NCI-H2227 treated with DMSO at 0.1 percent for 48 hours (cell line): ENCODE measurements at places on chromosomes 11 and 22.

- DNase-seq = no peak
Observed at GRCh38 chr11:57156928-57157327, 24.8 kb upstream of the LRRC55 start.

DNA sequence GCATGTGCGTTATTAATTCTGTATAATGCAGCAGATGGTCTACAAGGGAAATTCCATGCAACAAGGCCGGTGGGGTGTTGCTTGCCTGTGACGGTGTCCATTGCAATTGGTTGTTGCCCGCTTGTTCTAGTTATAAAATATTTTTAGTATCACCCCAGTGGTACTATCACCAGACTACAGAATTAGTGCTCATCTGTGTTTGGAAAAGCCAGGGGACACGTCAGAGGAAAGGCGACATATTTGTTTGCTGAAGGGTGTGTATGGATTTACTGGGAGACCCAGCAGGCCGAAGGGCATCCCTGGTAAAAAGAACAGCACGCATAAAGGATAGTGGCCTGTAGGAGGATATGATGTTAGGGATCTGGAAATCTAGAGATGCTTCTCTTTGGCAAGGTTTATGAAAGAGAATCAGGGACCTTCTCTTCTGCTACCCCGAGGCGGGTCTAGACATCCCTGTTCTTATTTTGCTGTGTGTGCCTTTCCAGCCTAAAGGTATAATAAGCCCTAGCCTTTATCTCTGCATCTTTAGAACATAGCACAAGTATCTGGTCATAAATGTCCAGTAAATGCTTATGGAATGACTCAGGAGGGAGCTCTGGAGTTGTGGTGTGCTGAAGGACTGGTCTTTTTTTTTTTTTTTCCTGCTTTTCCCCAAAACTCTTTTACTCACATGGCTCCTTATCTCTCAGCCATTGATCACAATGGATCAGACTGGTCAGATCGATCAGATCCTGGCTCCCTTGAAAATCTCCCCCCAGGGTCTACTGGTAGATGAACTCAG is 90.9 kb downstream of the LDLRAD3 start:
- DNase-seq = no peak

- DNase-seq = no peak
Observed at GRCh38 chr11:45929486-45930030, 7.1 kb downstream of the LARGE2 start.

DNA sequence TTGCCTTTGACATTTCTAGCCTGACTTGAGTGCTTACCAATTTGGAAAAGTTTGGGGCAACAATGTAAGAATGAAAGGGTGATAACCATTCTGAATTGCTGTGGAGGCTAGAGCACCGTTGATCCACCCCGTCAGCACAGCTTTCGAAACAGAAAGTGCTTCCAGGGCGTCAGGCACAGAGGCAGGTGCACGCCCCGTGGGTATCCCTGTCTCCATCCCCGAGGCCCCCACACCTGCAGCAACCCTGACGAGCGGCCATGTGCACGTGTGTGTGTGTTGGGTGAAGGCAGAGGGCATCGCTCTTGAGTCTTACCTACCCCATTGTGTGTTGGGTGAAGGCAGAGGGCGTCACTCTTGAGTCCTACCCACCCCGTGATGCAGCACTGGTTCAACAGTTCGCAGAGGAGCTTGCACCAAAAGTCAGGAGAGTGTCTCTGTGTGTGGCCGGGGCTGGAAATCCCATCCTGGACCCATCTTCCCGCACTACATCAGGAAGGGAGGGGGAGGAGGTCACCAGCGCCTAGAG is 404.5 kb downstream of the BRD1 start:
- DNase-seq = no peak

DNA sequence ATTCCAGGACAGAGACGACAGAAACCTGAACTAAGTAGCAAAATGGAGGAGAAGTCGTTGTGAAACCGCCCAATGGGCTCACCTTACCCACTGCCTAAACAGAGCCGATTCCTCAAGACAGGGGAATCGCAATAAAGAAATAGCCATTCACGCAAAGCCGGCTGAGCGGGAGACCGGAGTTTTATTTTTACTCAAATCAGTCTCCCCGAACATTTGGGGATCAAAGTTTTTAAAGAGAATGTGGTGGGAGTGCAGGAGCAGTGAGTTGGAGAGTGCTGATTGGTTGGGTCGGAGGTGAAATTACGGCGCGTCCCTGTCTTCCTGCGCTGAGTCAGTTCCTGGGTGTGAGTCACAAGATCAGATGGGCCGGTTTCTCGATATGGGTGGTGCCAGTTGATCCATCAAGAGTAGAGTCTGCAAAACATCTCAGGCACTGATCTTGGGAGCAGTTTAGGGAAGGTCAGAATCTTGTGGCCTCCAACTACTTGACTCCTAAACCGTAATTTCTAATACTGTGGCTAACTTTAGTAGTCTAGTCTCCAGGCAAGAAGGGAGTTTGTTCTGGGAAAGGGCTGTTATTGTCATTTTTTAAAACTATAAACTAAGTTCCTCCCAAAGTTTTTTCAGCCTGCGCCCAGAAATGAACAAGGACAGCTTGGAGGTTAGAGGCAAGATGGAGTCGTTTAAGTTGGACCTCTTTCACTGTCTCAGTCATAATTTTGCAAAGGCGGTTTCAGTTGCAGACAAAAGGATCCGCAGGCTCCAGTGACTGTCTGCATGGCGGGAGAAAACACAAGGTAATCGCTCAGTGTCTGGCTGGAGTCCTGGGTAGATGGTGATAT is 34.1 kb downstream of the OR4D9 start:
- DNase-seq = no peak

GRCh38 chr11:16167706-16168487 is 188.4 kb downstream of the SOX6 start:
- DNase-seq = no peak

DNA sequence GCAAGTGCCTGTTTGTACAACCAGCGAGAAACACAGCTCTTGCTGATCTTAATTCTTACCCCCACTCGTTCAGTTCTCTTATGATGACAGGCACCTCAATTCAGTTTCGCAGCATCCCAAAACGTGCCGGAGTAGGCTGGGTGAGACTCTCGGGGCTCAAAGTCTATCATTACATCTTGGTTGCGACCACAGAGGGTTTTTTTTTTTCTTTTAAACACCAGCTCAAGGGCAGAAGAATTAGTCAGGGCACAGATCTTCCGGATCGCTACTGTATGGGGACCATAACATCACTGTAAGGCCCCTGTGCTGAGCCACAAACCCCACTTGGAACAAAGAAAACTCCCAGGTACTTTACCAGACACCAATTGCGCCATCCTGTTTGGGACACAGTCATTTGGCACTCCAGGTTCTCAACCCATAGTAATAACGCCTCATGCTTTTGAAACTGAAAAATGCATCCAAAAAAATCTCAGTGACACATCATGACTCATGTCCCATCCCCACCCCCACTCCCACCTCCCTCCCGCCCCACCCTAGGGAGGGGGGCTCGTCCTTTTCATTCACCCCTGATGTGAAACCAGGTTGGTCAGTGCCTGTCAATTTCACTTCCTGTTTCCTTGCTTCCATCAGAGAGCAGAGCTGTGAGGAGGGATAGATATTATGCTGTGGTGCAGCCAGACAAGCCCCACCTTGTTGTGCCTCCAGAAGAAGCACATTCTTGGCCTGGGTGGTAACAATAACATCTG is 41.0 kb upstream of the CD5 start:
- no peak for DNase-seq

- no peak for DNase-seq
Observed at GRCh38 chr11:68353669-68354068, 41.3 kb downstream of the LRP5 start.

GRCh38 chr11:7353100-7353499 is 101.4 kb downstream of the SYT9 start:
- no peak for DNase-seq

- DNase-seq = no peak
Observed at GRCh38 chr11:27722953-27723344, 22.7 kb upstream of the BDNF start.

DNA sequence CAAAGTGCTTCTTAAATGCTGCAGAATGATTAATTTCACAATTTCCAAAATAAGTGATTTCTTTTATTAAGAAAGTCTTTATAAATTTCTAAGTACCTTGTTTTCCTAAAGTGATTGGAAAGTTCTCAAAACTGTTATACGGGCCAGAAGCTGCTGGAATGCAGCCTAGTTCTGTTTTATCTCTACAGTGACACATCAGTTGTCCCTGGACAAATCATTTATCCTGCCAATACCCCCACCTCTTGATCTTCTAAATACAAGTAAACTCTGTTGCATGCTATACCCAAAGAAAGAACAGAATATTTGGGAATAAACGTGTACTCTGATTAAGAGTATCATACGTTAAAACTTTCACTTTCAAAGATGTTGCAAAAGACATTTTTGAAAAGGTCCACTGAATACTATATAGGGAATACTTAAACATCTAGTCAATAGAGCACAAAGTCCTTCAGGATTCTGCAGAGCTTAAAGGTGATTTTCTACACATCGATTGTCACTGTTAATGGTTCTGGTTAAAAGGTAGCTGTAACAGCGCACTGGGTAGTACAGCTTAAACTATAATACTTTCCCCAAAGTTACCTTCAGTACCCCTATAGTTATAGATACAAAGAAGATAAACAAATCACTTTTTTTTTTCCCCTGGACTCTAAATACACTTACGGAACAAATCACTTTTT is 92.1 kb upstream of the APOA1 start:
- no peak for DNase-seq

DNA sequence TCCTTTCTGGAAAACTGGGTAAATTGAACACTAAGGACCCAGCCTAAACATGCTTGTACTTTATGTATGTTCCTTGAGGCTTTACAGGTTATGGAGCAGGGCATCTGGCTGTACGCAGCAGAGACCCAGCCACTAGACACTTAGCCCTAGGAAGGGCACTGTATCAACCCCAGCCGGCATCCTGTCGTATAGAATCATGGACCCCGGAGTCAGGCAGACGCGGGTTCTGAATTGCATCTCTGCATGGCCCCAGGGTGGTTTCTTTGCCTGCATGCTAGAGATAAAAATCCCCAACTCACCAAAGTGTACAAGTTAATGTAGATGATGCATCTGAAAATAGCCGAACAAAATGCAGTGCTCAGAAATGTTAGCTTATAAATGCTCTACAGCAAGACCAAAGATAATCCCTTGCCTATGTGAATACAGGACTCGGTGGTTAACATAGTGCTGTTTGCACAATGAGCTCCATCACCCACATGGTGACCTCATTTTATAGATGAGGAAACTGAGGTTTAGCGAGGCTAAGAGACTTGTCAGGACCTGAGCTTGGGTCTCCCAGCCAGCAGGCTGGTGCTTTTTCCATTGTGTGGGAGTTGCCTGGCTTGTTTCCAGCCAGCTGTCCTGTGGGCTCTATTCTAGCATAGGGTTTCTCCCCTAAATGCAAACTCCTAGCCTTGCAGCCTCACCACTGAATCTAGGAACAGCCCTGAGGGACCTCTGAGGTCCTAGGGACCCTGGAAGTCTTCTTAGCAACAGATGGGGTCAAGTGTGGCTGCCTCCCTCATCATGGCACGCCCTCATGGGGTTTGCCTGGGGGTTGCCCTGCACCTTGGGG is 7.3 kb downstream of the CD6 start:
- no peak for DNase-seq

GRCh38 chr11:99568808-99569207 is 548.1 kb downstream of the CNTN5 start:
- no peak for DNase-seq

DNA sequence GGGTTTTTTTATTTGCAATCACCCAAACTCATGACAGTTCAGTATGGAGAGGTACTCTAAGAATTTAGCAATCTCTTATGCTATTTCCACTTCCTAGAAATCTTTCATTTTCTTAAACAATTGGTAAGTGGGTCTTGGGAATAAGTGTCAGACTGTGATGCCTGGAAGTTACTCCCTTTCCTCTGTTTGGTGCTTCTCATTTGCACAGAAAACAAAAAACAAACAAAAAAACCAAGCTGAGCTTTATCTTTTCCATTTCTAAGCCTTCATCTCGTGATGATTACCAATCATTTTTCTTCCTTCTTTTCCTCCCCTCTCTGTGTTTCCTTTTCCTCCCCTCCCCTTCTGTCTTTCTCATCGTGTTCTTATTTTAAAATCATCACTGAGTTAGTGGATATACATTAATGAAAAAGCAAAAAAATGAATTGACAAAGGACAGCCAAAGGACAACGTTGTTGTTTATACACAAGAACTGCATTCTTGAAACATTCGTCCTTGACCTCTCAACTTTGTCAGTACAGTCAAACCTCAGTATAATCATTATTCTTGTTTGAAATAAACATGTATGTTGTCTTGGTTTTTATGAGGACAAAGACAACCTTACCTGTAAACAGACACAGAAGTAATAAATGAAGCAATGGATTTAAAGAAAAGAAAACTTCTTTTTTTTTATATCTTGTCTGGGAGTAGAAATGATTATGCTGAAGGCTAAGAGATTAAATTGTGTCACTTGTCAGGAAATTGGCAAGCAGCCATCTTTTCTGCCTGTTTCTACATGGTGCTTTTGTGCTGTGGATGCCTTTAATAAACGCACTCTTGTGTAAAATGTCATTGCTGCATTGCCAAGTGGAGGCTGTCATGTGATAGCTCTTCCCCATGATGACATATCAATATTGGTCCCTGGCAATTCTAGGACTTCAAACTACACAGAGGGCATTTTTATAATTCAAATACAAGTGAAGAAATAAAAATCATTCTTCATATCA is 803.2 kb upstream of the CCDC90B start:
- DNase-seq = peak; percentile 47

DNA sequence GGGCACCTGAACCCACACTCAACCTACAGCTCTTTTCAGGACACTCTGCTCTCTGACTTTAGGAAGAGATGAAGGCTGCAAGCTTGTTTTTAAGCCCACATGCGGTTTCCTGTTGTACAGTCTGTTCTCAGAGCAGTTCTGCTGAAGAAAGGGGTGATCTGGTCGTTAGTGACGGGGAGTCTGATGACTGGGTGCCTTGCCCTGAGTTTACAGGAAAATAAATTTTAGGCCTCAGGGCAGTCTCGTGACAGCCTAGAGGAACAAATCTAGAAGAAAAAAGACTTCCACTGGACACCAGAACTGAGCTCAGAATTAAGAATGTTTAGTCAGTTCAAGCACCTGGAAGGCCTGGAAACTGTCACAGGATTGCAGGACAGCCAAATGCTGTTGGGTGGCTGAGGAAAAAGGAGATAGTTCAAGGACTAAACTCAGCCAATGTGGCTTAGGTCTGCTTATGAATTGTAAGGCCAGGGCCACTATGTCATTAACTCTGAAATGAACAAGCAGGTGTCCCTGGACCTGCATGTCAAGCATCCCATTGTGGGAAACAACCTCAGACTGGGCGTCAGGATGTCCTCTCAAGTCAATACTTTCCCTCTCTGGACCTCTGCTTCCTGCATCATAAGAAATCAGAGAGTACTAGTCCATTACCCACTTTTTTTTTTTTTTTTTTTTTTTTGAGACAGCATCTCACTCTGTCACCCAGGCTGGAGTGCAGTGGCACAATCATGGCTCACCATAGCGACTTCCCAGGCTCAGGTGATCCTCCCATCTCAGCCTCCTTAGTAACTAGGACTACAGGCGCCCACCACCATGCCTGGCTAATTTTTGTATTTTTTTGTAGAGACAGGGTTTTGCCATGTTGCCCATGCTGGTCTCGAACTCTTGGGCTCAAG is 5.7 kb downstream of the PIK3IP1 start:
- DNase-seq = no peak

GRCh38 chr11:131199015-131199280 is 171.5 kb upstream of the NTM start:
- DNase-seq = no peak

- DNase-seq = no peak
Observed at GRCh38 chr11:13859892-13860291, 102.6 kb upstream of the SPON1 start.

GRCh38 chr11:33227578-33228261 is 29.5 kb upstream of the HIPK3 start:
- no peak for DNase-seq

GRCh38 chr11:1864831-1865665 is 12.2 kb downstream of the LSP1 start:
- no peak for DNase-seq

- no peak for DNase-seq
Observed at GRCh38 chr11:5291207-5291838, 10.4 kb downstream of the OR51B4 start.
